Activated naive CD4-positive, alpha-beta T cell treated with anti-CD3 and anti-CD28 coated beads, Interleukin-2, amount 50 U/mL, for 72 hours (primary cell): ENCODE measurements at places on chromosomes 6 and 20. TPM values are rescaled to one million over a fixed set of nuclear protein-coding genes. Genes with fewer than 3 reads are reported as not detected.

GRCh38 chr6:90219209-90219985, 77.2 kb downstream of the BACH2 start:
- DNase-seq = no peak

DNA sequence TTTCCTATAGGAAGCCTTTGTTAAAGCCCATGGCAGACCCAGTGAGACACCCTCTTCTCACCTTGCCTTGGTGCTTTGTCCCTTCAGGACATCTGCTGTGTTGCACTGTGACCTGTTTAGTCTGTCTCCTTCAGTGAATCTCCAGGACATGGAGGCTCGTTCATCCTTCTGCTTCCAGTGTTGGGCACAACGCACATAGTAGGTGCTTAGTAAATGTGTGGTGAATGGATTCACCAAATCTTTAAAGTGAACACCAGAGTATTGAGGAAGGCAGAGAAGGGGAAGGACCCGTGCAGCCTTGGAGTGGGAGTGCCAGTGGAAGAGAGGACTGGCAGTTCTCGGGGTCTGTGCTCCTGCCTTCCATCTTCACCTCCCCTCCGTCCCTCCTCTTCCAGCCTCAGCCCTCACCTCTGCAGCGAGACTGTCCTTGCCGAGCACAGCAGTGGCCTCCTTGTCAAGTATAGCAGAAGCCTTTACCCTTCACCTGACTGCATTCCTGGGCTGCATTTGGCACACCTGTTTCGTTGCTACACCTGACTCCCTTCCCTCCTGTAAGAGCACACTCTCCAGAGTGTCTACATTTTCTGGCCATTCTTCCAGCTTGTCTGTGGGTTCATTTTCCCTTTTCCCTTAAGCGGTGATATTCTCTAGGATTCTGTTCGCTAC, 49.2 kb downstream of the ARID1B start:
- no peak for DNase-seq

DNA sequence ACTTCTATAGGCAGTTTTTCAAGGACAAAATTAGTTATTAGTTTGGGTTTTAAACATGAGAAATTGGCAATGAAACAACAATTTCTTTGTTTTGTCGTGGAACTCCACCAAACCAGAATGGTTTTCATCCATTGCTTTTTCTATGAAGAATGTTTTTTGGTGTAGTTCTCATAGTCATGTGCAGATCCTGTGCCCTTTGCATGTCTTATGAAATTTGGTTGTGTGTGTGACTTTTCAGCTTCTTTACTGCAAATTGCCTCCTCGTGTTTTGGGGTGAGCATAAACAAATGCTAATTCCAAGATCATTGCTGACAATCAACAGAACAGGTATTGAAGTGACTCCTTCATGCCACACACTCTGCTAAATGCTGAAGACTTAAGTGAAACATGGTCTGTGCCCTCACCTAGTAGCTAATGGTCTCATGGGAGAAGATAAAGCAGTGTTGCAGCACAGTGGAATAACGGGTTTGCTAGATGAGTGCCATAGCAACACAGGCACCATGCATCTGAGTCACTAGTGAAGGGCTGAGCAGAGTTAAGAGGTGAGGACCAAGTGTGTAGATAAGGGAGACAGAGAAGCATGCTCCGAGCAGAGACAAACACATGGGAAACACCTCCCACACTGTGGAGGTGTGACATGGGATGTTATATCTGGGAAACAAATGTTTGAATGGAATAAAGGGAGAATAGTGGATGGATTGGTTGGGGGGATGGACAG, 120.0 kb downstream of the SLC16A10 start:
- DNase-seq = no peak

- no peak for DNase-seq
Observed at GRCh38 chr6:37175332-37176267, 5.6 kb downstream of the PIM1 start.

- DNase-seq = no peak
Observed at GRCh38 chr6:25057111-25057905, 121.5 kb upstream of the RIPOR2 start.

DNA sequence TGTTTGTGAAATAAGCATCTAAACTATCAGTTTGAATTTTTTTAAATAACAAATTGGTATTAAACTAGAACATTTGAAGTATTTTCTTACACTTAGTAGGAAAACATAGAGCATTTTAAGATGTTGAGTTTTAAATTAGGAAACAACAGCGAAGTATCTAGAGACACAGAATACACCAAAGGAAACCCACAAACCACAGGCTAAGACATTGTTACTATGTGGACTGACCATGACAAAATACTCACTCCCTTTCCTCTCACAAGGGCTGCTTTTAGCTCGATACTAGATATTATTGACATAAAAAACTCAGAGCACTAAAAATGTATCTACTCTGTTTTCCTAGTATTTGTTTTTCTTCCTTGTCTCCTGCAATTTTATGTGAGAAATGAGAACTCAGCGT, 266.0 kb upstream of the CITED2 start:
- no peak for DNase-seq

DNA sequence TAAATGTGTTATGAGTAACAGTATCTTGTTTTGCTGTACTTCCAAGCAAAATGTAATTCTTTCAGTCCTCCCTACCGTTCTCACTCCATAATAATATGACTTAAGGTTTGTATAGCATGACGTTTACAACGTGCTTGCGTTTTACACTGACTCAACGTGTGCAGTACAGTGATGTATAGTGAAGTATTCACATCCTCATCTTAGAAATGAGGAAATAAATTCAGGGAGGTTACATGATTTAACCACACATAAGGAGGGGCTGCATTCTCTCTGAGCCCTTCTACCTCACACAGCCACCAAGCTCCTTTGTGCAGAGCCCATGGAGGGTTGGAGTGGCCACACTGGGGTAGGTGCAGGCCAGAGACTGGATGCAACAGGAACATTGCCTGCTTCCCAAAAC, 164.5 kb downstream of the MTHFD1L start:
- DNase-seq = no peak

GRCh38 chr6:13488015-13488895, 855 bp upstream of the GFOD1 start:
- peak; percentile 18 for DNase-seq

- no peak for DNase-seq
Observed at GRCh38 chr6:127347178-127347577, 3.8 kb upstream of the ECHDC1 start.

- peak; percentile 82 for DNase-seq
Observed at GRCh38 chr20:48635791-48636267, 192.0 kb downstream of the PREX1 start.

DNA sequence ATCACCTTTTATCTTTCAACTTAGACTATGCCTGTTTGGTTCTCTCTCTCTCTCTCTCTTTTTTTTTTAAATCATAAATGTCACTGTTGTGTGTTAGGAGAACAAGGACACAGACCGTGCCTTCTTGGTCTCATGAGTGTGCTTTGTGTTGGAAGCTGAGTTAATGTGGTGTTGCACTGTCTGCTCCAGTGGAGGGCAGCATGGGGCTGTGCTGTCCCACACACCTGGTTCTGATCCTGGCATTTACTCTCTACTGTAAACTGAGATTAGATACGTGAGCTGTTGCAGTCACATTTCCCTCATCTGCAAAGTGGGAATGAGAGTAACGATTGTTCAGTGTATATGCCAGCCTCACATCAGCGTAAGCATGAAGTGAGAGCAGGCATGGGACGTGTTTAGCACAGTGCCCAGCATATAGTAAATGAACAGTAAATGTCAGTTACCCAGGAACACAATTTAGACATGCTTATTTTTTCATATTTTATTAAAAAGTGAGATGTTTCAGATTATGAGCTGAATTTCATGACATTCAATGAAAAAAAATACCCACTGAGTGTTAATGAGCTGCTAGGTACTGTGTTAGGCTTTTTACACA, 161.1 kb downstream of the FARS2 start:
- DNase-seq = no peak

- DNase-seq = no peak
Observed at GRCh38 chr6:63442870-63443269, 123.1 kb upstream of the LGSN start.

GRCh38 chr20:64166721-64167615, 2.7 kb downstream of the MYT1 start:
- no peak for DNase-seq

GRCh38 chr6:16760516-16761470, at the start of gene ATXN1:
TSS of gene ATXN1 (minus strand) at chr6:16761460.
- DNase-seq = peak; percentile 33

DNA sequence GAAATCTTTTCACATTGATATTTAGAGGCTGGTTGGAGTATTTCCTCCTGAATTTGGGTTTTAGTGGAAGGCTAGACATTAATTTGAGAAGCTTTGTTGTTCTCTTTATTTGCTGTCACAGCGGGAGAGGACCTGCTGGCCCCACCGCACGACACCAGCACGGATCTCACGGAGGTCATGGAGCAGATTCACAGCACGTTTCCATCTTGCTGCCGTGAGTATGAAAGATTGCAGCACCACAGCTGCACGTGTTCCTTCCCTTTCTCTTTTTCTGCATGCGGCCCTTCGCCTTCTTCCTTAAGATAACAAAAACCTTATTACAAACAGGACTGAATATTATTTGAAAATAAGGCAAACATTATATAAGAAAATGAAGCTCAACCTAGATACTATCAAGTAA, 555.5 kb downstream of the UTRN start:
- DNase-seq = no peak

GRCh38 chr6:170438402-170438753, 114.7 kb downstream of the PSMB1 start:
- DNase-seq = no peak

- no peak for DNase-seq
Observed at GRCh38 chr6:90819483-90819882, 232.6 kb upstream of the MAP3K7 start.

- DNase-seq = no peak
Observed at GRCh38 chr6:51513891-51514747, 573.3 kb downstream of the PKHD1 start.

GRCh38 chr6:128511506-128511905, 8.9 kb downstream of the PTPRK start:
- no peak for DNase-seq

DNA sequence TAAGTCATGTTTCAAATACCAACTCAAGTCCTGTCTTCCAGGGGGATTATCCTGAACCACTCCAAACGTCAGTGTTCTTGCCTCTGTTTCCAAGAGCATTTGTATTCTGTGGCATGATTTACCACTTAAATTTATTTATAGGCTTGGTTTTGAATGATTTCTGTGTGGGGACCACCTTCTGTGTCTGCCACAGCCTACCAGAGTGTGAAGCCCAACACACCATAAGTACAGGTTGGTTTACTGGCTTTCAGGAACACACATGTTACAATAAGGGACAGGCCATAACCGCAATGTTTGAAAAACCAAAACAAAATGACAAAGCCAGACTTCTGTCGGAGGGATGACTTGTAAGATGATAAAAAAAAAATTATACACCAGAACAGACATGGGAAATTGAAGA, 56.5 kb upstream of the MAP3K7 start:
- DNase-seq = no peak

DNA sequence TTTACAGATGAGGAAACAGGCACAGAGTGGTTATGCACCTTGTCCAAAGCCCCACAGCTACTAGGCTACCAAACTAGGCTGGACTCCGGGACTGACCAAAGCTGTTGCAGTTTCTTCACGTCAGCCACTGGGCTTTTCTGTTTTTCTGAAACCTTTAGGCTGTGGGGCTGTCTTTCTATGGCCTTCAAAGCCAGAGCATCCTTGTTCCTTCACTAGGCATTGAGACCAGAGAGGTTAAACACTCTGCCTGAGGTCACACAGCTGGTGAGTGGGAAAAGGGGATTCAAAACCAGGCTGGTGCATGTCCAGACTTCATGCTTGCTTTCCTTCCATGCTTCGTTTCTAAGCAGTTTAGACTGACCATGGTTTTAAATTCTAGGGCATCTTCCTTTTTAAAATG, 97.5 kb upstream of the KCNG1 start:
- no peak for DNase-seq

- no peak for DNase-seq
Observed at GRCh38 chr20:25239387-25240370, 8.2 kb upstream of the PYGB start.

DNA sequence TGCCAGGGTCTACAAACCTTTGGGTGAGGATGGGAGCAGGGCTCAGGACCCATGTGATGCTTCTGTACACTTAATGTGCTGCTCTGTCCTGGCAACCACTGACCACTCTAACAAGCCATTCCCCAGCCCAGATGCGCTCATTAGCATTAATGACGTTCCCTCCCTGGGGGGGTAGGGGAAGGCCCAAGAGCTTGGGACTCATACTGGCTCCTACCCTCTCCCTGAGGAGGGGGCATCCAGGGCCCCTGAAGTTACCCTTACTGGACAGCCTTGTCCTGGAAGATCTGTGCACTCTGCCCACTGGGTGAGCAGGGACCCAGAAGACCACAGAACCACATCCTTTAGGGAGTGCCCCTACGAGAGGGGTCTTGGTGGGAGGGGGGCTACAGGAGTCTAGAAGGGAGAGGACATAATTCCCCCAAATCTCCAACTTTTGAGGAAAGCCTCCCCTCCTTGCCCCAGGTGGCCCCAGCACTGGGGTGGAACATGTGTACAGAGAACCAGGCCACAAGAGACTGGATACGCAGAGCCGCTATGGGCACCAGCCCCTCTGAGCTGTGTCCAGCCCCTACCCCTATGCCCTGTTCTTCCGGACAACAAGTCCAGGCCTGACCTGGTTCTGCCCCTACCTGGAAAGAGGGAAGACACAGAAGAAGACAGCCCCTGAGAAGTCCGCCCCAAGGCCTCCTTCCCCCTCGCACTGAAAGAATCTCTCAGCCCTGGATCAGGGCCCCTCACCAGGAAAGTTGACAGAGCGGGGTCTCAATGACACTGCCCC, 1.4 kb downstream of the TEAD3 start:
- no peak for DNase-seq

DNA sequence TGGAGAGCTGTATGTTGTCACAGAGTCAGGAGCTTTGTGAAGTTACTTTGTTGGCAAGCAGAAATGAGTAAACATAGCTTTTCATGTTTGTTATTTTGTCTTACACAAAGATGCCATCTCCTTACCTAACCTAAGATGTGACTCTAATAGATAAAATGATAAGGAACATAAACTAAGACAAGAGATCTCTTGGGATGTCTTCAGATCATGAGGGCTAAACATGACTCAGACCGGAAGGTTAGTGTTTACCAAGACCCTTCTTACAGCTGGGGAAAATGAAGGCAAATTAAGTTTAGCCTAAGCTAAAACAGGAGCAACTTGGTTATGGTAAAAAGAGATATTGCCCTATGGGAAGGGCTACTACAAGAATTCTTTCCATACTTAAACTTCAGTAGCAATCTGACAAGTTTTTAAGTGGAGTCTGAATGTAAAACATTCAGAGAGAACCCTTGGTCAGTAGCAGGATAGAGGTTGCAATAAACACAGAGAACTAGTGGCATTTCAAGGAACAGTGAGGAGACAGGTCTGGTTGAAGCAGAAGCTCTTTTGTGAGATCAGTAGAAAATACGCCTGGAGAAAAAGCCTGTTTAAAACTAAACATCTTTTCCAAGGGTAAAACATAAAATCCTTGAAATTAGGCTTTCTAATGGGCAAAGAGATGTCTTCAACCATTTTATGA, 29.9 kb downstream of the SGK1 start:
- DNase-seq = no peak

GRCh38 chr6:134117409-134117808, 65.0 kb upstream of the SLC2A12 start:
- DNase-seq = no peak

The CPXM1 gene
- 3.5 TPM for total RNA-seq

The WFDC12 gene
- total RNA-seq = not detected

The BANF2 gene
- total RNA-seq = not detected

The AFG1L gene
- 3.4 TPM for total RNA-seq

The REM1 gene
- not detected for total RNA-seq

The CLPSL1 gene
- total RNA-seq = not detected

The CUL7 gene
- total RNA-seq = 21.6 TPM

The SLC32A1 gene
- total RNA-seq = not detected

The SEMG1 gene
- total RNA-seq = not detected

The SLC35D3 gene
- total RNA-seq = not detected

The OVOL2 gene
- not detected for total RNA-seq
